ENCODE measurements at places on chromosomes 2 and 18. TPM values are rescaled to one million over a fixed set of nuclear protein-coding genes. Genes with fewer than 3 reads are reported as not detected.

The NMS gene
- total RNA-seq: not detected

The MDH1B gene
- total RNA-seq: 15.0 TPM

The DIPK1C gene
- total RNA-seq: not detected

- no peaks in the 10 kb centered on the region for H3K27me3 ChIP-seq
- no peak overlapping the region for H3K4me3 ChIP-seq
- no peak for DNase-seq
- H3K27ac ChIP-seq: no peak overlapping the region
- H3K4me1 ChIP-seq: no peaks in the 10 kb centered on the region
These were observed 162.2 kb downstream of the BABAM2 start for GRCh38 chr2:28052691-28053090.

- H3K4me1 ChIP-seq: no peaks in the 10 kb centered on the region
- no peaks in the 10 kb centered on the region for H3K27me3 ChIP-seq
- H3K27ac ChIP-seq: no peak overlapping the region
These were observed 81.5 kb downstream of the ZNF407 start for GRCh38 chr18:74679006-74679678.

- no peaks in the 10 kb centered on the region for H3K27me3 ChIP-seq
- no peak overlapping the region for H3K4me3 ChIP-seq
- no peaks in the 10 kb centered on the region for H3K36me3 ChIP-seq
- peaks cover 3% of the 10 kb centered on the region for H3K4me1 ChIP-seq
These were observed 67.9 kb downstream of the ANKRD44 start for GRCh38 chr2:197242719-197243118.

- no peak overlapping the region for H3K27ac ChIP-seq
- DNase-seq: no peak
- H3K36me3 ChIP-seq: no peaks in the 10 kb centered on the region
- no peak overlapping the region for H3K4me3 ChIP-seq
- H3K4me1 ChIP-seq: no peaks in the 10 kb centered on the region
These were observed 2.3 kb downstream of the IL18R1 start for GRCh38 chr2:102357937-102358336.

DNA sequence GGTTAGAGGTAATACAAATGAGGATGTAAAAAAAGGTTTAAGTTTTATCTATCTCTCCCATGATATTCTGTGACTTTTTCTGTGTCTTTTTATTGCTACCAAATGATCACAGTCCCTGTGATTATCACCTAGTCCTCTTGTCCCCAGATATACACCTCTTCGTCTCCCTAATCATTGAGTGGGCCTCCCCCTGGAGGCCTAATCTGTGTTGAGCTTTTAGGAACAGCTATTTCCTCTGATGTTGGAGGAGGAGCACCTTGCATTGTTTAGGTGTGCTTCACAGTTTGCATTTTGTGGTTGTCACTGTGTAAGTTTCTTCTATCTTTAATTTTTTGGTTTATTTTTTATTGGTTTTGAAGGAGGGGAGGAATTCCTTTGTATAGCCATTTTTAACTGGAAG is 33.3 kb downstream of the CCDC85A start:
- H3K36me3 ChIP-seq: no peaks in the 10 kb centered on the region
- no peaks in the 10 kb centered on the region for H3K4me1 ChIP-seq
- H3K27ac ChIP-seq: no peak overlapping the region

- no peaks in the 10 kb centered on the region for H3K27me3 ChIP-seq
- H3K36me3 ChIP-seq: no peaks in the 10 kb centered on the region
- DNase-seq: no peak
These were observed 16.9 kb upstream of the VPS54 start for GRCh38 chr2:64036034-64036705.

DNA sequence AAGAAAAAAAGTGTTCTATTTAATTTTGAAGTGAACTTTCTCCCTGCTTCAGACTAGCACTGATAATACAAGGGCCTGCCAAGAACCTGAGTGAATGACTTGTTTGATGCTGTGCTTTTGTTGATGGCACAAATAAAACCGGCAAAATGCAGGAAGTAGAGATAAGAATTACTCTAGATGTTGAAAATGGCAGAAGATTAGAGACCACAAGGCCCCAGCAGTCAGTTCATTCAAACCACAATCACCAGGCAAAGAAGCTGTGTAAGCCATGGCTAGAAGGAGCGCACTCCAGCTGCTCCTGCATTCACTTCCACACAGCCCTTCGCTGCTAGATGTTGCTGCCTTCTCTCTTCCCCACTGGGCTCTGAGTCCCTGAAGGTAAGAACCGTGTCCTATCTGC is 297.1 kb downstream of the AGPS start:
- H3K27ac ChIP-seq: no peak overlapping the region
- no peaks in the 10 kb centered on the region for H3K36me3 ChIP-seq
- H3K4me3 ChIP-seq: no peak overlapping the region
- peak; percentile 51 for DNase-seq

GRCh38 chr2:214379227-214379626 is 31.6 kb upstream of the VWC2L start:
- no peak for DNase-seq
- H3K4me3 ChIP-seq: no peak overlapping the region
- no peaks in the 10 kb centered on the region for H3K27me3 ChIP-seq
- H3K4me1 ChIP-seq: no peaks in the 10 kb centered on the region
- no peaks in the 10 kb centered on the region for H3K36me3 ChIP-seq

DNA sequence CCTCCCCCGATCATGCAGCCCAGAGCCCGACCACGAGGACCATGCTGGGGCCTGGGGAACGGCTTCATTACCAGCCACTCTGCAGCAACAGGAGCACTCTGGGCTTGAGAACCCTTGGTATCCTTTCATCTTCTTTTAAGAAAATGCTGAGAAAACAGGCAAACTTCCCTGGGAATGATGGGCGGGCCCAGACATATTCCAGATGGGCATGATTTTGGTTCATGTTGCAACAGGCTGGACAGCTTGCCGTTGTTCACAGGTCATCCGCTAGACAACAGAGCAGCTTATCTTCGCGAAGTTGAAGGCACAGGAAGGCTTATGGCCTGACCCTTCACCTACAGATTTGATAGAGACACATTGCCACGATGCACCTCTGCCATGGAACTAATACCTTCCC is 121.0 kb downstream of the KLHL29 start:
- no peaks in the 10 kb centered on the region for H3K36me3 ChIP-seq
- H3K27ac ChIP-seq: no peak overlapping the region
- peaks cover 39% of the 10 kb centered on the region for H3K4me1 ChIP-seq
- H3K4me3 ChIP-seq: no peak overlapping the region
- H3K27me3 ChIP-seq: no peaks in the 10 kb centered on the region
- DNase-seq: peak; percentile 91

- H3K4me3 ChIP-seq: no peak overlapping the region
- DNase-seq: no peak
- H3K36me3 ChIP-seq: no peaks in the 10 kb centered on the region
- H3K27ac ChIP-seq: no peak overlapping the region
These were observed 21.1 kb upstream of the SCYGR2 start for GRCh38 chr2:227577555-227577954.

DNA sequence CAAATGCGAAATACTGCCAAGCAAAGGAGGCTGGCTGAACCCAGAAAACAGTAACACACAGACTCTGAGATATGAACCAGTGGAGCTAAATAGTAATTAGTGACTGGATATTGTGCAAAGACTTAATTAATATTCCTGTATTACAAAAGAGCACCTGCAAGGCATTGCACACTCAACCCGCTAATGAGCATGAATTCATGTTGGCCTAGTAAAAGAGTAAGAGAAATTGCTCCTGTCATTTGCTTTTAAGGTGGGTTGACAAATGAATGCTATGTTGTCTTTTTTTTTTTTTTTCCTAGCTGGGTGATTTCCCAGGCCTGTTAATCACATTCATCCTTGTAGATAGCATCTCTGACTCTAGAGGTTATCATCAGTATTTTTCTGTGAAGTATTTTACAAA is 87.0 kb upstream of the CERS6 start:
- no peaks in the 10 kb centered on the region for H3K4me1 ChIP-seq
- H3K36me3 ChIP-seq: no peaks in the 10 kb centered on the region
- no peak for DNase-seq
- no peak overlapping the region for H3K4me3 ChIP-seq
- no peak overlapping the region for H3K27ac ChIP-seq
- H3K27me3 ChIP-seq: no peaks in the 10 kb centered on the region

DNA sequence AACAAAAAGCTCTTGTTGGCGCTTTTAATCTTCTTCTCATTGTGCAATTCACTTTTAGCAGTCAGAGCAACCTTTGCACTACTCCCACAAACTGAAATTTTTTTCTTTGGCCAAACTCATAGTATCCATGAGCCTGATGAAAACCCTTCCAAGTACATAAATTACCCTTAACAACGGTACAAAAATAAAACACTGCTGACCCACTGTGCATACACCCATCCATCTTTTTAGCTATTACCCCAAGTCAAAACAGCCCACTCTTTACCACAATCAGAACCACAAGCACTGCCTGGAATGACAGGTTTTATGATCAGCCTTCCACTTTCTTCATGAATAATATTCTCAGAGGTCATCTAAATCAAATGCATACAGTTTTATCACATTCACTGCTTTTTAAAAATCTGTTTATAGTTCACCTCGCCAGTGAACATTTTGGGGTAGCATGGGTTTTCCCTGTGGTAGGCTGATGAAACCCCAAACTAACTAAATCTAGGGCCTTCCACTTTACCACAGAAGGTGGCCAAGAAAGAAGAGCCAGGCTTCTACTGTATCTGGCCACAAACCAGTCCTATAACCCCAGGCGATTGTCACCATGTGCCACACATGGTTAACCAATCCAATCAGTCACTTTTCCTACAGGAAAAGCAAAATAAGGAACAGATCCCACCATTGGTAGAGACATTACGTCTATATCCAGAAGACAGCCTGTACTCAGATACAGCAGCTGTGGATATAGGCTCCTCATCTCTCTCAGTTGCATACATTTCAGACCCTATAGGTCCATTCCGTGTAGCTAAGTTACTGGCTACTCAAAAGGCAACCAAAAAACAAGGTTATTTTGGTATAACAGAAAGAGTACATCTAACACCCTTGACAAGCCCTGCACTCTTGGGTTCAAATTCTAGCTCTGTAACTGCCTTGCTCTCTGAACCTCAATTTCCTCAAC is 171.3 kb downstream of the THADA start:
- no peaks in the 10 kb centered on the region for H3K27me3 ChIP-seq
- H3K27ac ChIP-seq: no peak overlapping the region
- peaks cover 21% of the 10 kb centered on the region for H3K4me1 ChIP-seq
- no peak overlapping the region for H3K4me3 ChIP-seq

DNA sequence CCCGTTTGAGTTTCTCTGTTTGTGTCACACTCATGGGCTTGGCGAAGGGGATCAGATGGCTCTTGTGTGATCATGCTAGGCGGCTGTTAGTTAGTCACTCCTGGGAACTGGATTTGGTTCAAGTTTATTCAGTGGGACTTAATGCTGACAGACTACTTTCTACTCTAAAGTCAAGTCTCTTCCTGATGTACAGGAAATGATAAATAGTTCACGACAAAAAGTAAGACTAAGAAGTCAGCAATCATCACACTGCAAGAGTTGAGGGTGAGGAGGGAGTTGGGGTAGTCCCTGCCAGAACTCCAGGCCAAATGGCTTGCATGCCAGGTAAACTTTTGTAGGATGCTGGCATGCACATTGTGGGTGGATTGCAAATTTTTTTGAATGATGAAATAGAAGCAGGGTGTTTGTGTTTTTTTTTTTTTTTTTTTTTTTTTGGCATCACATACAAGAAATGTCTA is 25.1 kb upstream of the CCL20 start:
- no peaks in the 10 kb centered on the region for H3K4me1 ChIP-seq
- H3K27ac ChIP-seq: no peak overlapping the region
- no peaks in the 10 kb centered on the region for H3K36me3 ChIP-seq
- no peak for DNase-seq

DNA sequence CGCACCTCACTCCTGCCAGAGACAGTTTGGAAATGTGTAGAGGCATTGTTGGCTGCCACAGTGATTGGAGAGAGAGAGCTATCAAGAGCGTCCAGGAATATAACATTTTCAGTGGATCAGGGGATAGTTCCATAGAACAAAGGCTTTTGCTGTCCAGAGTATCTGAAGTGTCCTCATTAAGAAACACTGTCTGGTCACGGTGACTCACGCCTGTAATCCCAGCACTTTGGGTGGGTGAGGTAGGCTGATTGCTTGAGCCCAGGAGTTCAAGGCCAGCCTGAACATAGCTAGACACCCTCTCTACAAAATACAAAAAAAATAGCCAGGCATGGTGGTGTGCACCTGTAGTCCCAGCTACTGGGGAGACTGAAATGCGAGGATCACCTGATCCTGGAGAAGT is 231.1 kb downstream of the MBD5 start:
- H3K4me1 ChIP-seq: peaks cover 2% of the 10 kb centered on the region
- H3K27ac ChIP-seq: no peak overlapping the region
- no peaks in the 10 kb centered on the region for H3K27me3 ChIP-seq
- DNase-seq: no peak
- H3K36me3 ChIP-seq: peaks cover 10% of the 10 kb centered on the region
- no peak overlapping the region for H3K4me3 ChIP-seq

DNA sequence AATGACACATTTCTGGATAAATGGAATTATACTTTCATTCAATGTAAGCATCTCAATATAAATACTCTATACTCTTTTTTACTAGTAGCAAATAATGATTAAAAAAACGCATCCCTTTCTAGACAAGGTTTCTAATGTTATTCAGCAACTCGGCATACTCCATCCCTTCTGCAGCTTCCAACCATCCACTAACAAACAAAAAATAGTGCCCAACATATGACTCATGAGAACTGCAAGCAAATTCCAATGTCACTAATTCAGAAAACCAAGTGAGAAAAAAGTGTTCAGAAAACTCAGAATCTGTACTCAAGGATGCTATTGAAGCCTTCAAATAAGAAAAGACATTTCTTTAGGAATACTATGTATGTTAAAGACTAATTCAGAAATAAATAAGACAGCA is 140.0 kb downstream of the BAZ2B start:
- H3K4me3 ChIP-seq: no peak overlapping the region
- H3K4me1 ChIP-seq: no peaks in the 10 kb centered on the region
- H3K27ac ChIP-seq: no peak overlapping the region
- peaks cover 6% of the 10 kb centered on the region for H3K36me3 ChIP-seq
- no peak for DNase-seq
